ENCODE measurements at places on chromosomes 16 and 17.

- no peak for DNase-seq
Observed at GRCh38 chr17:35028531-35029262, 34.8 kb downstream of the RFFL start.

DNA sequence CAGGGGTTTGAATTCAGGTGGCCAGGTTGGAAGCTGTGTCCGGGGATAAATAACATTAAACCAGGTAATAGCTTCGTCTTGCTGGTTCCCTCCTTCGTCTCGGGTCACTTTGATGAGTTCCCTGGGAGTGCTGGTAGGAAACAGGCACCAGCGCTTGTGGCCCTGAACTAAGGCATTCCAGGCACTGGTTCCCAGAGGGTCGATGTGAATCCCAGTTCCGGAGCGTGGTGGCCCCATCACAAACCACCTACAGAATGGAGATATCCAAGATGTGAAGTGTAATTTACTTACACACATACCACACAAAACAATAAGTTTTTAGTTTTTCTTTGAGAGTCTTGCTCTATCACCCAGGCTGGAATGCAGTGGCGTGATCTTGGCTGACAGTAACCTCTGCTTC, 2.6 kb downstream of the JMJD6 start:
- DNase-seq: no peak

DNA sequence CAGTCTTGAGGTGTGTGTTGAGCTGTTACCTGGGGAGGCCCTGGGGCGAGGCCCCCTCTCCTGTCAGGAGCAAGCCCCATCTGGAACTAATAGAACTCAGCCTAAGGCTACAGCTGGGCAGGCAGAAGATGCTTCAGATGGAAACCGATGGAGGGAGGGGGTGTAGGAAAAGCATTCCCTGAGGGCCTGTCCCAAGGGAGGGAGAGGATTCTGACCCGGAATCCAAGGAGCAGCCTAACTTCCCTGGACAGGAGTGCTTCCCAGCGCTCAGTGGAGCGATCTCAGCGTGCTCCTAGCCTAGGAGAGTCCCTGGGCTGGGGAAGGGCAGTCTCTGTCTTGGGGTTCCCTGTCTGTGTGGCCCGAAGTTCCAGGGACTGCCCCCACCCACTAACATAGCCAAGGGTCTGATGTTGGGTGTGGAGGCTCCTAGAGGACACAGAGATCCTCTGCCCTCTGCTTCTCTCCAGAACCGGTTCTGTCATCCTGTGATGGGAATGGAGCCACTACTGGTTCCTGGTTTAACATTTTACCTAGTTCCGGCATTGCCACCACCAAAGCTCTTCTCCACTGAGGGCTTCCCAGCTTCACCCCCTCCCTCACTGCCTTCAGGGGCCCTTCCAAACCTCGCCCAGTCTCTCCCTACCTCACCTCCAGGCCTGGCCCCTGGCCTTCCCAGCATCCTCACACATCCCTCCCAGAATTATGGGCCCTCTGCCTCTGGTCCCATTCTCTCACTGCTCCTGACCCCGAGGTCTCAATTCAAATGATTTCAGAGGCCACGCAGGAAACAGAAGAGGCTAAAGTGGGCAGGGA, 58.7 kb downstream of the RTN4RL1 start:
- no peak for DNase-seq

DNA sequence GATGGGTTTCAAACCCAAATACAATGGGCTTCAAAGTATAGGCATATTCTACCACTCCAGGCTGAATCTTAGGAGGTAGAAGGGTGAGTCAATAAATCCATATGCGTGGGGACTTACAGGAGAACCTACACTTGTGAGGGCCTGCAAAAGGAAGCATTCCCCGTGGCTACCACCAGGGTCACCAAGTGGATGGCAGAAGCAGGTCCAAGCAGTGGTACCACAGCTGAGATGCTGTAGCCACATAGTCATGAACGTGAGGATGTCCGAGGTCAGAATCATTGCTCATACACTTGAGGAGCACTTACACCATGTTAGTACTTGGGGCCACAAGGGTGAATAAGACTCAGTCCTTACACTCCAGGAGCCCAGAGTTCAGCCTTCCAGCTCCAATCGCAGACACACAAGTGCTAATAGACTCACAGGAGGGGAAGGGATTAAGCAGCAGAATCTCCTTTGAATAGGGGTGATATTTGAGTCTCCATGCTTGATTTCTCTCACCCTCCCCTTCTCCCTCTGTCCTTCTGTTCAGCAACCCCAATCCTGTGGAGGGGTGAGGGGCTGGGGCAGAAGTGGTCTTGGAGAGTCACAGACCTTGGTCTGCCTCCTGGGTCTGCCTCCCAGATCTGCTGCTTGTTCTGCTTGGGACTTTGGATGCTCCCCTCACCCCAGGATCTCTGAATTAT, 42.5 kb upstream of the ASIC2 start:
- peak; percentile 32 for DNase-seq

DNA sequence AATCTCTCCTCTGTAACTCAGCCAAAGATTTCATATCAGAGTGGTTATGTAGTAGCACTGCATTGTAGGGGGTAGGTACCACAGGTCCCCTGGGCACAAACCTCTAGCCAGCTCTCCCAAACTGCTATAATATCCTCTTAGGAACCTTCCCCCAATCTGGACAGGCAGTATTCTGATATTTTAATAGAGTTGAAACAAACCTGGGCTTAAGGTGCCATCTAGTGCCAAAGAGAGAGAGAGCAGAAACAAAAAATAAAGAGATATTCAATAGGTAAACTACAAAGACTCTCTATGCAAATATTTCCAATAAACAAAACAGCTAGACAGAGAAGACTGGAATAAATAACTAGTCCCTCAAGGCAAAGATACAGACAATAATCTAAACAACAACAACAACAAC, 1070.0 kb downstream of the CDH11 start:
- DNase-seq: no peak

- no peak for DNase-seq
Observed at GRCh38 chr16:56815721-56816120, 49.3 kb upstream of the SLC12A3 start.

DNA sequence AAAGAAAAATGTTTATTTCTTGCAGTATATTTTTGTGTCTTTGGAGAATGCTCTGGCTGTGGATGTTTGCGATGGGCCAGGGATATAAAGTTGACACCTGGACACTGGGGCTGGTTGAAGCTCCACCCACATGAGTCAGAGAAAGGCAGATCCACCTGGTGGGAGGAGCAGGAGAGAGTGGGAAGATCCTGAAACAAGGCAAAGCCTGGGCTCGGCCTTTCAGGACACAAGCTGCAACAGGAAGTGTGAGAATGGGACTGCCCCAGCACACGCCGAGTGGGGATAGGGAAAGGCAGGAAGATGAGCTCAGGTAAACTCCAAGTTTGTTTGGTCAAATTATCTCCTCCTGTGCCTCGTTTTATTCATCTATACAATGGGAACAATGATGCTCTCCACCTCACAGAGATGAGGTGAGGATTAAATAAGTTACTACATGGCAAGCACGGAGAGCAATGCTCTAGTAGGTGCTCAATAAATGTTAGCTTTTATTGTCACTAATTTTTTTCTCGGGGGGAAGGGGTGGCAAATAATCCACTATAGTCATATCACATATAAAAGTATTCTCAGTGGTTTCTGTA, 21.4 kb upstream of the PITPNM3 start:
- no peak for DNase-seq

DNA sequence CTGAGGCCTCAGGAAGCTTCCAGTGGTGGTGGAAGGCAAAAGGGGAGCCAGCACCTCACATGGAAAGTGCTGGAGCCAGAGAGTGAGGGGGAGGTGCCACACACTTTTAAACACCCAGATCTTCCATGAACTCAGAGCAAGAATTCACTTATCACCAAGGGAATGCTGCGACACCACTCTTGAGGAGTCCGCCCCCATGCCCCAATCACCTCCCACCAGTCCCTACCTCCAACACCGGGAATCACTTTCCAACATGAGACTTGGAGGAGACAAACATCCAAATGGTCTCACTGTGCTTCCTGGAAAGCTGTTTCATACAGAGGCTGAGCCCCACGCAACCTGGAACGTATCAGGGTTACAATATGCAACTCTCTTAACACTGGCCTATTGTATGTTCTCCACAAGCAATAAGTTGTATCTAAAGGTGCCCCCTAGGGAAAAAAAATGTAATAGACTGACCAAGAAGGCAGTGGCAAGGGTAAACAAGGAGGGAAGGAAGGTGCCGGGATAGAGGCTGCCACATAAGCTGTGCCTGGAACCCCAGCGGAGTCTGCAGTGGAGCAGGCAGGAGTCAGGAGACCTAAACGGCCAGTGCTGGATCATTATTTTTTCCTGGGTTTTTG, 106.7 kb upstream of the FOXF1 start:
- DNase-seq: no peak

DNA sequence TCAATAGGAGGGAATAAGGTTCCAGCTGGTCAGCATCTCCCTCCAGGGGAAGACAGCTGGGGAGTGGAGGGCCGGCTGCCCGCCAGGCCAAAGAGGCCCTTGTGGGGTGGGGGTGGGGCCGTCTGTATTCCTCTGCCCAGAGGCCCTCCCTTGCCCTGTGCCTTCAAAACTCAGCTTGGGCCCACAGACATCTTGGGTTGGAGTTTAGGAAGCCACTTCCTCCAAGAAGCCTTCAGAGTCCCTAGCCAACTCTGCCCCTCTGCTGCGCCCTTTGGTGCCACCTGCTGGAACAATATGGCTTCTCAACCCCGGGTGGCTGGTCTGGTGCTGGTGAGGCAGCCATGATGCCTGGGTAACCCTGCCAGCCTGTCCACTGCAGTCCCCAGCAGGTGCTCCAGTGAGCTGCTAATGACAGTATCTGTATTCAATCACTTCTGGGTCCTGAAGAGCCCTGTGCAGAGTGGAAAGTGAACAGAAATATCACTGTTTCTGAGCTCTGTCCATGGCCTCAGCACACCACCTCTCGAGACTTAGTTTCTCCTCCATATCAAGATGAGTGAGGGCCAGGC, 16.7 kb downstream of the HSD11B2 start:
- DNase-seq: peak; percentile 62

GRCh38 chr17:65564793-65565192, 3.3 kb upstream of the AXIN2 start:
- DNase-seq: no peak

DNA sequence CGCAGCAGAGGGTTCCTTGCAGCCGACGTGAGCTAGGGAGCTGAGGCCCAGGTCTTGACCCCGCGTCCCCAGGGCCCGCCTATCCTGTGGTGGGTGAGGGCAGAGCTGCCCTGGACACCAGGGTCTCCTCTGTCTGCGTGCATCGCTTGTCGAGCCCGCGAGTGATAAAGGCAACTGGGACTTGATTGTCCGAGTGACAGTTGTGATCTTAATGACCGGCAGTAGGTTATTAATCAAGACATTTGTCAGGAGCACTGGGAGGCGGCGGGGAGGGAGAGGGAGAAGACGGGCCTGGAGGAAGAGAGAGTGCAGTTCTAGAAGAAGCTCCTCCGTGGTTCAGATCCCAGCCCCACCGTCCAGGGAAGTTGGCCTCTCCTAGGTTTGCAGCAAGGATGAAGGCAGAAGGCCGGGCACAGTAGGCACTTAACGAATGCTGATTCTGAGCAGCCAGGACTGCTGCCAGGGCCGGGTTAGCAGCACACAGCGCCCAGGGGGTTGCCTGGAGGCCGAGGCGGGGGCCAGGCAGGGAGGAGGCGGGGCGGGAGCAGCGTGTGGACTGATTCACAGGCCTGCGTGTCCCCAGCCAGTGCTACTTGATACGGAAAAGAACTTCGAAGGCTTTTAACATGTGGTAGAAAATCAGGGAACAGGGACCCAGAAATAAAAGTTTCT, 11.3 kb upstream of the GSE1 start:
- DNase-seq: no peak

GRCh38 chr16:85312642-85313525, 200.6 kb upstream of the CIBAR2 start:
- no peak for DNase-seq

DNA sequence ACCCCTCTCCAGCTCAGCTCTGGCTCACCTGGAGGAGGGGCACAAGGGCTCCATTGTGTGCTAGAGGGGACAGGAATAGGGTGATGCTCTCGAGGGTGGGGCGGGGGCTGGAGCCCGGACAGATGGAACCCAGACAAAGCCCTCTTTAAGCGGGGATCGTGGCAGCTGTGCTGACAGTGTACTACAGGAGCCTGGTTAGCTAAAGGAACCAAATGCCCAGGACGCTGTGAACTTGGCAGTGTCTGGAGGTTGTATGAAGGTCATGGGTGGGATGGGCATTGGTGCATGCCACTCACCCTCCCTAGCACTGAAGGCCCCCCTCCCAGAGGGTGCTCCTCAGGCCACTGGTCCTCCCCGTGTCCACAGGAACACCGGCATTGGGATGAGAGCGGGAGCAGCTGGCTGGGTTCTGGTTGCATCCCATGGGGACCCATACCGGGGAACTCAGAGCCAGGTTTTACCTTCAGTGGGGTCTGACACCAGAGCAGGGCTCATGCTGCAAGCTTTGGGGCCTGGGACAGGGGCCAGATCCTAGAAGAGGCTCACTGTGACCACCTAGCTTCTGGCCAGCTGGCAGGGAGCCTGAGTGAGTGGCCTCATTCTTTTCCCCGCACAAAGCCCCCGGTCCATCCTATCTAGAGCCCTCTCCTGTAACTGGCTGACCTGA, 11.9 kb downstream of the KIF19 start:
- DNase-seq: no peak

- DNase-seq: no peak
Observed at GRCh38 chr16:14321542-14321941, 250.4 kb downstream of the MRTFB start.

- no peak for DNase-seq
Observed at GRCh38 chr16:88077328-88078108, 126.3 kb downstream of the BANP start.

GRCh38 chr17:22278302-22279275, 586.3 kb downstream of the KCNJ18 start:
- no peak for DNase-seq

DNA sequence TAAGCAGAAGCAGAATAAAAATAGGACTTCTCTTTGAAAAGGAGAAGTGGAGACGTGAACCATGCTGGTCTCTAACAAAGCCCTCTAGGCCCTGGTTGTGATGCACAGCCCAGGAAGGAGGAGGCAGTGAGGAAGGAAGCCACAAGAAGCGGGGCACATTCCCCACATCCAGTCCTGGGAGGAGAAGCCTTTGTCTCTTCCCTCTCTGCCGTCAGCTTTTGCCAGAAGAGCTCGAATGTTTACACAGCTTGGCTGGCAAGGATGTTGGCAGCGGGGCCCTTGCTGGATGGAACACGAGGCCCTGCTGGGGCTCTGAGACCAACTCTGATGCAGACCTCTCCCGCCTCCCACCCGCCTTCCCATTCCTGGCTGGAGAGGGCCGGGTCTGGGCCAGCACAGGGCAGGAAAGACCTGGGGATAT, 91.3 kb downstream of the MAF start:
- no peak for DNase-seq

DNA sequence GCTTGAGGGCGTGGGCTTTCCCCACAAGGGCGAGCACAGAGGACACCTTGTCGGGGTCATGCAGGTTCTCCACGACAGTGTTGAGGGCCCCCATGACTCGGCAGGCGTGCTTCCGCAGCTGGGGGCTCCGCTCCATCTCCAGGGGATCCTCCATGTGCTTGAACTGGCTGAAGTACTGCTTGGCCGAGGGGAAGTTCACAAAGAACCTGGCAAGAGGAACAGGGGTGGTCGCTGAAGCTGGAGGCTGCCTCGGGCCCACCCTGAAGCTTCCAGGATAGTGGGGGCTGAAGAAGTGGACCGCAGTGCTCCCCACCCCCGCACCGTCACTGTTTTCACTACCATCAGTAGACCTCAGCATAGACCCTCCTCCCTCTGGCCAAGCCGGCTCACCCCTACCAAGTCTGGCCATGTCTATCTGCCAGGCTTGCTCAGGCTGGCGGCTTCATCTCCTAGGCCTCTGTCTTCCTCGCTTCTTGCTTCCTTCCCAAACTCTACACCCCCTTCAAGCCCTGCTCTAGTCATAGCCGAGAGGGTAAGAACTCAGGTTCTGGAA, 5.9 kb downstream of the CYGB start:
- no peak for DNase-seq

GRCh38 chr17:4503283-4504025, 4.8 kb downstream of the SPNS2 start:
- no peak for DNase-seq

- no peak for DNase-seq
Observed at GRCh38 chr17:32899236-32900013, 22.5 kb upstream of the MYO1D start.
